ENCODE measurements at places on chromosomes 6 and 20.

- DNase-seq, result no peak
- H3K36me3 ChIP-seq, result no peaks in the 10 kb centered on the region
- peaks cover 59% of the 10 kb centered on the region for H3K4me1 ChIP-seq
- H3K27ac ChIP-seq, result no peak overlapping the region
Measured at GRCh38 chr6:33857093-33857931, 53.5 kb upstream of the MLN start.

GRCh38 chr6:92684386-92684785 is 735.0 kb downstream of the EPHA7 start:
- no peak for DNase-seq
- no peak overlapping the region for H3K4me3 ChIP-seq
- no peaks in the 10 kb centered on the region for H3K27me3 ChIP-seq
- H3K36me3 ChIP-seq, result no peaks in the 10 kb centered on the region
- no peak overlapping the region for H3K27ac ChIP-seq

GRCh38 chr6:110548110-110548847 is 71.9 kb upstream of the SLC22A16 start:
- H3K4me3 ChIP-seq, result no peak overlapping the region
- H3K27ac ChIP-seq, result no peak overlapping the region
- H3K36me3 ChIP-seq, result no peaks in the 10 kb centered on the region
- H3K4me1 ChIP-seq, result peaks cover 2% of the 10 kb centered on the region
- DNase-seq, result no peak

DNA sequence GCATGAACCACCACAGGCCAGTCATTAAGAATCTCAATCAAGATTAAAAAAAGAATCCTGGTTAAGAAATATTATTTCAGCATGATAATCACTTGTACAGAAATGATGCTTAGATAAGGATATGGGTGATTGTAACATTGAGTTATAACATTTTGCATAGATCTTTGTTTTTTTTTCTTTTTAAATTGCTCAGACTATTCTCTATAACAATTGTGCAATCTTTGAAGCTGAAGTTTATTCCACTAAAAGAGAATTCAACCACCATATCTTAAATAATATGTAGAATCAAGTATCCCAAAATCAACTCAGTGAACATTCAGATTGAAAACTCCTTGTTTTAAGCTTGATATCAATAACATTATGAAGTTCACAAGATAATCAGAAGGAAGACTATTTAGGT is 663 bp upstream of the SMIM28 start:
- no peaks in the 10 kb centered on the region for H3K36me3 ChIP-seq
- no peak overlapping the region for H3K27ac ChIP-seq
- peaks cover 2% of the 10 kb centered on the region for H3K27me3 ChIP-seq

DNA sequence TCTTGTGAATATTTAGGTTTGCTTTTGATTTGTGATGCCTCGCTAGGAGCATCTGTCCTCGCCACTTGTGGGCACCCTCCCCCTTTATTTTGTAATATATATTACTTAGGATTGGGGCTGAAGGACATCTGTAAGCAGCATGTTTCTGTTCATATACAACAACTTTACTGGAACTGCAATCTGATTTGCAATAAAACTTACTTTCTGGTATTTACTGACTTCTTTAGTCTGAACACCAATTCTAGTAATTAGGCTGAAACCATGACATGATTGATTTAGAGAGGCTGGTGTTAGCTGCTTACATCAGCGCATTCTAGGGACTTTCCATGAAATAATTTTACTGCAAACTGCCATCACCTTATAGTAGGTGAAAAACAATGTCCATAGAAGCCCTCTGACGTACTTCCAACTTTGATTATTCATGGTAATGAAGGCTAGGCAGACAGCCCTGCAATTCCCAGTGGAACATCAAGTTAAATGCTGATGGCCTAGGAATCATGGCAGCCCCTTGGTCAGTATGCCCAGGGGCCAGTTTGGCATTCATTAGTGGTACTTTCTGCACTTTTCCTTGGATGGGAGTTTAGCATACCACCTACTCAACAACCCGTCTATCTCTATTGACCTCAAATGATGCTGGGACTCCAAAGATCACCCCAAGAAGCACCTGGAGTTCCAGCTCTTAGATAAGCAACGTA is 132.9 kb upstream of the MCHR2 start:
- DNase-seq, result no peak
- H3K4me3 ChIP-seq, result no peak overlapping the region
- no peak overlapping the region for H3K27ac ChIP-seq
- no peaks in the 10 kb centered on the region for H3K4me1 ChIP-seq
- peaks cover 1% of the 10 kb centered on the region for H3K27me3 ChIP-seq
- H3K36me3 ChIP-seq, result no peaks in the 10 kb centered on the region

- no peaks in the 10 kb centered on the region for H3K4me1 ChIP-seq
- H3K36me3 ChIP-seq, result no peaks in the 10 kb centered on the region
- no peaks in the 10 kb centered on the region for H3K27me3 ChIP-seq
- no peak for DNase-seq
- H3K4me3 ChIP-seq, result no peak overlapping the region
Measured at GRCh38 chr6:116215414-116215813, 38.5 kb downstream of the TSPYL4 start.

DNA sequence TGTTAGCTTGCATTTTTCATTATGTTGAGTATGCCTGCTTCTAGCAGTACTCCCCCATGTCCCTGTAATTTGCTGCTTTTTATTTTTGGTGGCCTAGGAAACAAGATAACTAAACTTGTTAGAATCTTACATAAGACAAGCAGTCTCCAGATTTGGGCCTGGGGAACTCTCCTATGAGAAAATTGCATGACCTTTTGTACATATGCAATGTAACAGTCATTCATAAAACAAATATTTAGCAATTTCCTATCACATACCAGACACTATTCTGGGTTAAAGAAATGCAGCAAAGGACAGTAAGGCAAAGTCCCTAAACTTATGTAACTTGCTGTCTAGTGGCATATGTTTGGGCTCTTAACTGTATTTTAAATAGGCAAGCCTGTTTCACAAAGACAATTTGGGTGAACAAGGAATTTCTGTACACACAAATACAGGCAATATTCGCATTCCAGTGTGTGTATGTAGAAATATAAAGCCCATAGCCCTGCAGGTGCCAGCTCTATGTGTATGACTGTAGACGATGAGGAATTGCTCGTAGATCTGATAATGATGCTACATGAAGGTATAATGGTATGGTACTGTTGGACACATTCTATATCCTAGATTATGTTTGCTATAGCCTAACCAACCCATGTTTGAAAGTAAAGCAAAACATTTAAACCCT is 305.2 kb upstream of the CITED2 start:
- no peaks in the 10 kb centered on the region for H3K36me3 ChIP-seq
- H3K4me1 ChIP-seq, result no peaks in the 10 kb centered on the region
- no peak for DNase-seq
- H3K27me3 ChIP-seq, result no peaks in the 10 kb centered on the region
- H3K4me3 ChIP-seq, result no peak overlapping the region
- H3K27ac ChIP-seq, result no peak overlapping the region

DNA sequence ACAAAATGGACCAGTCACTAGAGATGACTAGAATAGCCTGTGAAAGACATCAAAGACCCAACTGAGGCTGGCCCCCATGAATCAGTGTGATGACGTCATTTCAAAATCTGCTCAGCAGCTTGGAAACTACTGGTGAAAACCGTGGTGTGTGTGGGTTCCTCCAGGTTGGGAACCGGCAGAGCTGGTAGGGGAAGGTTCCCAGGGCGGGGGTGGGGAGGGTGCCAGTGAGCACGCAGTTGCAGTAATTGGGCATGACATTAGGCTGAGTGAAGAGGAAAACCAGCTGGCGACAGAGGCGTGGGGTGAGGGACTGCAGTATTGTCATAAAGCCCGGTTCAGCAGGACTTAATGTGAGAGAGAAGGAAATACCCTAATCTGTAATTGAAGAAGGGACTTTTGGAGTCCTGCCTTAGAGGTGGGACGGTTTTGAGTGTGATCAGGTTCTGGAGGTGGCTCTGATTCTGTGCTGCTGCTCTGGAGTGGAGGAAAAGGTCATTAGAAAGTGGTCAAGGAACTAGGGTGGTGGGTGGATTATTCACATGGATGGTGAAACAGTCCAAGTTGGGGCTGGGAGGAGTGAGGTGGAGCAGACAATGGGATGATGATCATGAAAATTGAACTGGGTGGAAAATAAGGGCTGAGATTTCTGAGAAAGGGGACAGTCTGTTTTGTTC is 52.0 kb upstream of the MTHFD1L start:
- no peak overlapping the region for H3K4me3 ChIP-seq
- H3K27me3 ChIP-seq, result peaks cover 10% of the 10 kb centered on the region
- DNase-seq, result no peak
- no peaks in the 10 kb centered on the region for H3K36me3 ChIP-seq

- H3K27ac ChIP-seq, result no peak overlapping the region
- no peaks in the 10 kb centered on the region for H3K4me1 ChIP-seq
Measured at GRCh38 chr6:136404007-136404406, 114.4 kb upstream of the BCLAF1 start.

DNA sequence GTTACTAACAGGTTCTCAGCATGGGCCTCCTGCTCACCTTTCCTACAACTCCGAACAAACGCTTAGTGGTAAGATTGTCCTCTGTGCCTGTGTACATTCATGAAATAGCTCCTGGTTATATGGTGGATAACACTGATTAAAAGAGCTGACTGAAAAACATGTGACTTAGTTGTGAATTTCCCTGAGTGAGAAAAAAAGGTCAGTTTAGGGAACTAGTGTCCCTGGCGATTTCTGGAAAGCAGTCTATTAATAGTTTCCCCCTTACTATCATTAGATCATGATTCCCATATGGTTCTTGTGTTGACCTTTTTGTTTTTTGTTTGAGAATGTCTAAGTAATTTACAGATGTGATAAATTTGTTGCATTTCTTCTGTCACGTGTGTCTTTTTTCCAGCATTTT is 15.6 kb downstream of the SNRPC start:
- DNase-seq, result no peak
- H3K4me3 ChIP-seq, result no peak overlapping the region
- no peaks in the 10 kb centered on the region for H3K27me3 ChIP-seq
- H3K27ac ChIP-seq, result no peak overlapping the region
- peaks cover 23% of the 10 kb centered on the region for H3K4me1 ChIP-seq

GRCh38 chr6:112296694-112297093 is 42.3 kb upstream of the LAMA4 start:
- H3K4me3 ChIP-seq, result no peak overlapping the region
- DNase-seq, result no peak
- no peaks in the 10 kb centered on the region for H3K4me1 ChIP-seq
- H3K27me3 ChIP-seq, result peaks cover 58% of the 10 kb centered on the region

DNA sequence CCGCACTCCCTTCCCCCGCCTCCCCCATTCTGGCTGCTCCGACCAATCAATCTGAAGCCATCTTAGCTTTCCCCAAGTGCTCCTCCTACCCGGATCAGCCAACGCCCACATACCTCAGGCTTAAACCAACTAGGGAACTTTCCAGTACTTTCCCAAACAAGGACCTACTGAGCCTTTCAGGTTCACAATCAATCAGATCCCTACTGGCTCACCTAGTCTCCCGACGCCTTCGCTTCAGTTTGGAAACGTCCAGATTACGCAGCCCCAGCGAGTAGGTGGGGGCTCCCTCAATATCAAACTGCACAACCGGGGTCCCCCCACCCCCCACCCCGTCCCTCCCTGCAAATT is 432 bp downstream of the HSPA1L start:
- DNase-seq, result peak; percentile 86
- peaks cover 43% of the 10 kb centered on the region for H3K4me1 ChIP-seq
- H3K27ac ChIP-seq, result peak overlapping the region; percentile 90
- no peaks in the 10 kb centered on the region for H3K27me3 ChIP-seq
- H3K4me3 ChIP-seq, result peak overlapping the region; percentile 89
- H3K36me3 ChIP-seq, result peaks cover 23% of the 10 kb centered on the region

GRCh38 chr20:33250666-33251065 is 14.9 kb downstream of the BPIFA1 start:
- H3K36me3 ChIP-seq, result no peaks in the 10 kb centered on the region
- no peak for DNase-seq
- H3K4me3 ChIP-seq, result no peak overlapping the region
- peaks cover 10% of the 10 kb centered on the region for H3K27me3 ChIP-seq
- H3K4me1 ChIP-seq, result no peaks in the 10 kb centered on the region

DNA sequence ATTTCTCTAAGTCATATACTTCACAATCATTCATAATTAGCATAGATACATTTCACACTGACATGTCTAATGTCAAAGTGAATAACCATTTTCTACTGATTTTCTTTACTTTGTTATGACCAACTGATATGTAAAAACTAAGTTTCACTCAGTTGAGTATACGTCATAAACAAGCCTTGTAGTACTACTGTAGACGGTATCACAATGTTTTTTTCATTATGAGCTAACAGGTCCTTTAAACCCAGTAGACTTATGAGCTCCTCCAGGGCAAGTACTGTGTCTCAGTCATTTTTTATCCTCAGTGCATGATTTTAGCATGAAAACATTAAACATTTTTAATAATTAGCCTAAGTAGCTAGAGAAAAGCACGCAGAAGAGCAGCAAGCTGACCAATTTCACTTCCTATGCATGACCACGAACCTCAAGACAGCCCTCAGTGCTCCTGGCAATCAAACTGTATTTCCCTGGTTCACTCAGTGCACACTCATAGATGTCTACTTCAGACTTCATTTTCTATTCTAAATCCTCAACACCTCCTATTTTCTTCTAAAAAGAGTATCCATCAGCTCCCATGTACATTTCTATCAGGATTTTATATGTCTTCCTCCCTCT is 32.0 kb upstream of the TFAP2D start:
- no peaks in the 10 kb centered on the region for H3K4me1 ChIP-seq
- no peak overlapping the region for H3K27ac ChIP-seq
- DNase-seq, result no peak
- H3K4me3 ChIP-seq, result no peak overlapping the region
- no peaks in the 10 kb centered on the region for H3K27me3 ChIP-seq

GRCh38 chr6:155143578-155144106 is 120.2 kb upstream of the CLDN20 start:
- H3K4me3 ChIP-seq, result peak overlapping the region; percentile 75
- peak overlapping the region; percentile 98 for H3K27ac ChIP-seq
- H3K36me3 ChIP-seq, result peaks cover 8% of the 10 kb centered on the region
- peaks cover 37% of the 10 kb centered on the region for H3K4me1 ChIP-seq
- no peak for DNase-seq

All from activated CD8-positive, alpha-beta T cell treated with anti-CD3 and anti-CD28 coated beads, Interleukin-2, amount 10 ng/mL, durations not matched to agents 7 days and 5 days (primary cell).